ENCODE measurements at places on chromosomes 7 and 10.

- no peak for DNase-seq
Measured at GRCh38 chr7:81516898-81517297, 252.9 kb downstream of the HGF start.

DNA sequence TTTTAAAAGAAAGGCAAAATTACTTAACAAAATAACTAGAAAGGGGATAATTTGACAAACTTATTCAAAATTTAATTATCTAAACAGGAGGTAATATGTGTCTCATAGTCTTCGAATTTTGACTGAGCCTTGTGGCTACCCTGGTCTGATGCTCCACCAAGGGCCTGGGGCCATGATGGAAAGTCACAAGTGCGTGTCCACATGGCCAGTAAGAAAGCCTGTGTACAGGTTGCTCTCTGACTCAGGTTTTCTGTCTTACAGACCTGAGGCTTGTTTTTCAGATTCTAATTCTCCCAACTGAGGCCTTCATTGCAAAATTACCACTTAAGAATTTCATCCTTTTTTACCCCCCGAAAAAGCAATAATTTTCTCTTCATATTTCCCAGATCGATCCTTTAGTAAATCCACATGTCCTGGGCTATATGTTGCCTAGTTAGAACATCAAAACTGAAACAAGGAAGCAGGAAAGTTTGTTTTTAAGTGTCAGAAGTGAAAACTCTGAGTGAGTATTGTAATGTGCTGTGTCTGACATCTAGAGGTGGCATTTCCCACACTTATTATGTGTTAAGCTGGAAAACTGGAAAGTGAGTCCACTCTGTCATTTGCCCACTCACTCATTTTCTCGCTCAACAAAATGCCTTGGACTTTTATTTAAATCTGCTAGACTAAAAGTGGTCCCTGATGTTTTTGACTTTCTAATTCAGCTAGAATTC lies 10.0 kb downstream of the CYP3A43 start:
- DNase-seq = no peak

DNA sequence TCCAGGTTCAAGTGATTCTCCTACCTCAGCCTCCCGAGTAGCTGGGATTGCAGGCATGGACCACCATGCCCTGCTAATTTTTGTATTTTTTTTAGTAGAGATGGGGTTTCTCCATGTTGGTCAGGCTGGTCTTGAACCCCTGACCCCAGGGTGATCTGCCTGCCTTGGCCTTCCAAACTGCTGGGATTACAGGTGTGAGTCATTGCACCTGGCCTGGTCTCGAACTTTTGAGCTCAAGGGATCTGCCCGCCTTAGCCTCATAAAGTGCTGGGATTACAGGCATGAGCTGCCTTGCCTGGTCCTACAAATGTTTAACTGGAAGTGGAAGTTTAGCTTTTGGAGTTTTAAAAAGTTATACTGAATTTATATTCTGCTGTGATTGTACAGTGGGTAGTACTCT lies 2.8 kb downstream of the MLLT10 start:
- no peak for DNase-seq

DNA sequence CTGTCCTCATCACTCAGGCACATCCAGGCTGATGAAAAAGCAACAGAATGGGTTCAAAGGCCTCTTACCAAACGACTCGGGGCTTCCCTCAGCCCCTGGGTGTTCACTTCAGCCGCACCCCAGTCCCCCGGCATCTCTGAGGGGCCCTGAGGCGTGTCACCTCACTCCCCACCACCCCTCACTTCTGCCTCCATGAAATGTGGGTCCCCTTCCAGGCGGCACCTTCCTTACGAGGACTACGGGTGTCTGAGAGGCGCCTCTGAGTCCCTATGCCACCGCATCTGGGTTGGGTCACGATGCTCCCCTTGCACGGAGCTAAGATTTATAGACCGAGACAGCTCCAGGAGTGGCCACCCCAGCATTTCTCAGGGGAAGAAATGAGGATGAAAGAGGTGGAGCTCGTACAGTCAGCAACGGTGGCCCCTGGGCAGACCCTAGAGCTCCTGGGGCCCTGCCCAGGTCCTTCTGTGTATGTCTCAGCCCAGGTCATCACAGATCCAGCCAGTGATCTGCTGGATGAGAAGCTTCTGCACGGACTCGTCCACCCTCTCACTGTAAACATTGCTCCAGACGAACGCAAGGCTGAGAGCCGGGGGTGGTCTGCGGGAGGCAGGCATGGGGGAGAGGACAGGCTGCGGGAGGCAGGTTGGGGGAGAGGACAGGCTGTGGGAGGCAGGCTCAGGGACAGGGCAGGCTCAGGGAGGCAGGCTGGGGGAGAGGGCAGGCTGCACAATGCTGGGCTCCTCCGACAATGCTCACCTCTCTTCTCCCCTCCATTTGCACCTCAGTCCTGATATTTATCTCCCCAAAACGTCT lies 408.2 kb downstream of the DNAJB6 start:
- DNase-seq = no peak

GRCh38 chr7:28419716-28420115 lies 7.4 kb downstream of the CREB5 start:
- DNase-seq = peak; percentile 78

- no peak for DNase-seq
Measured at GRCh38 chr7:100396421-100396982, 23.2 kb downstream of the PILRA start.

GRCh38 chr7:18228686-18229085 lies 201.0 kb upstream of the PRPS1L1 start:
- no peak for DNase-seq

DNA sequence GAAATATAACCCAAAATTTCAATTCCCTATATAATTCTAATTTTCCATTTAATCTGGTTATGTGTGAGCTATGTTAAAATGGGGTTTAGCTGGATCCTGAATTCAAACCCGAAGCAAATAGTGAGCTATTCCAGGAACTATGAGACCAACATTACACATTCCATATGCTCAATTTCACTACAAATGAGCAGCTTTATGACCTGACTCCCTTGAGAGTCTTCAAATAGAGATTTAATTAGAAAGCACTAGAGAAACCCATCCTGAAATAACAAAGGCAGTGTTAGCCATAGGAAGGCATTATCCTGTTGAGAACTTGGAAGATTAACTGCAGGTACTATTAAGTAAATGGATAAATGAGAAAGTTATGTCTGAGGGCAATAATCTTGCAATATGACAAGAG lies 890.0 kb downstream of the GRM8 start:
- DNase-seq = no peak

DNA sequence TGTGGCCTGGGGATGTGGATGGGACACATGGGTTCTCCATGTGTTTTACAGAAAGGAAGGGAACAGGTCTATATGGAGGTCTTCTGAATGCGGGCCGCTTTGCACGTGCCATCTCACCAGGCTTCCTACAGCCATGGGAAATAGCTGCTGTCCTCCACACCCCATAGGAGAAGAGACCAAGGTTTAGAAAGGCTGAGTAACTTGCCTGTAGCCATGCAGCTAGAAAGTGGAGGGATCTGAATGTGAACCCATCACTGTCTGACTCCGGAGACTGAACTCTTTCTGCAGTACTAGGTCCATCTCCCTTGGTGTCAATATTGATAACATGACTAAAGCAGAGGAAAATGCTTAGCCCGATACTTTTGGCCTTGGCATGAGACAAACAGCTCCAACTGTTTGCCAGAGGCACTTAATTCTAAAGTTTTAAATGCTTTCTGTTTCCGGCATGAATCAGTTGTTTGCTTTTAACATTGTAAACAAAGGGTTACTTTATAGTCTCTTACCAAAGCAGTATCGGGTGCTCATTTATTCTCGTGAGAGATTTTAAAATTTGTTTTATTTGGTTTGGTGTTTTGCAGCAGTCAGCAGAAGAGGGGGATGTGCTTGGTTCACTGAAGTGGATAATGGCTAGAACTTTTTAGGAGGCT lies 64.8 kb upstream of the LOXL4 start:
- no peak for DNase-seq

DNA sequence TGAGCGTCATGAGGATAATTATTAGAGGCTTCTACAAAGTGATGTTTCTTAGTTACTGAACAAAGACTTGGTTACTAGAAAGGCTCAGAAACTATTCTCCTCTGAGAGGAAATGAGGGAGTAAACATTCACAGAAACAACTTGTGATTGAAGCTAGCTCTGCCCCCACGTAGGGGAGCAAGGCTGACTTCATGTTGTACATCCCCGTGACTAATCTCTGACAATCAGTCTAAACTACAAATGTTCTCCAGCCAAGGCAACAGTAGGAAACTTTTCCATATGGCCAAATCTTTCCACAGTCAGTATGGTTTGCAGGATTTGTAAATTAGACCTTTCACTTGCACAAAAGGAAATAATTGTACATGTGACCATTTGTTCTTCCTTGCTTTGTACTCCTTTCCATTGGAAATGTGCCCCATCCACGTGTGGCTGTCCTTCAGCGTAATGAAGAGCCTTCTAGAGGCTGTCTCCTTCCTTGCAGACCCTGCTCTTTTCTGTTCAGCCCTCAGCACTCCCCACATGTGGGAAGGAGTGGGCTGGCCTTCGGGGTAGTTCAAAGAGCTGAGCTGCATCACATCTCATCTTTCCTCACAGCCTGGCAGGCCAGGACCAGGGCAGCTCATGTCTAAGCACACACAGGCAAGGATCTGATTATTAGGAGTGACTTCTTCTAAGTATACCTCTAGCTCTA lies 93.5 kb downstream of the PCGF5 start:
- peak; percentile 67 for DNase-seq

DNA sequence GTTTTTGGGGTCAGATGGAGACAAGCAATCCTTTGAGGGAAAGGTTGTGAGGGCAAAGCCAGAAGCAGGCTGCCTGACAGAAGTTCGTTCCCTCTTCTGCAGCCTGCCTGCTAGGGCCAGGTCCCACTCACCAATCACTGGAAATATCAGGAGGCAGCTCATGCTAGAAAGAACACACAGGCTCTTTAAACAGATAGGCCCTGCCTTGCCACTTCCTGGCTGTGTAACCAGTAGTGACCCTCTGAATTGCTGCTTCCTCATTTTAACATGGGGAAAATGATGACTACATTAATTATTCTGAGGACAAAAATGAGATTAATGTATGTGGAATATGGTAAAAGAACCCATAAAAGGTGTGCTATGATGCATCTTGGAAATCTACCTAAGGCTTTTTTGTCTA lies 50.5 kb upstream of the MRLN start:
- DNase-seq = no peak

DNA sequence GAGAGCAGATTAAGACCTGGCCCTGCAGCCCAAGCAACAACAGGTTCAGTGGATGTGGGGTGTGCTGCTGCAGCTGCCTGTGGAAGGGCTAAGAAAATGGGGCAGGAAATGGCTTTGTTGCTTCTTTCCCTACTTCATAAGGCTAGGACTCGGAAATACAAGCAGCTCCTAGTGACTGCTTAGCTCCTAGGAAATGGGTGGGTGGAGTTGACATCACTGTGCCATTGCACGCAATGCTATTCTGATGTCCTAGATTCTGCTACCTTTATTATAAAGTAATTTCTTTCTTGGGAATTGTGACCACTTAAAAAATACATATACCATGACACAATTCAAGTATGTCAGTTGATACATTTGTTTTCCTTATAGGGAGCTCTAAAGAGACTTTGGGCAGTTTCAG lies 155.8 kb downstream of the FANK1 start:
- DNase-seq = no peak

GRCh38 chr7:8105449-8106095 lies 137.0 kb downstream of the GLCCI1 start:
- DNase-seq = no peak

DNA sequence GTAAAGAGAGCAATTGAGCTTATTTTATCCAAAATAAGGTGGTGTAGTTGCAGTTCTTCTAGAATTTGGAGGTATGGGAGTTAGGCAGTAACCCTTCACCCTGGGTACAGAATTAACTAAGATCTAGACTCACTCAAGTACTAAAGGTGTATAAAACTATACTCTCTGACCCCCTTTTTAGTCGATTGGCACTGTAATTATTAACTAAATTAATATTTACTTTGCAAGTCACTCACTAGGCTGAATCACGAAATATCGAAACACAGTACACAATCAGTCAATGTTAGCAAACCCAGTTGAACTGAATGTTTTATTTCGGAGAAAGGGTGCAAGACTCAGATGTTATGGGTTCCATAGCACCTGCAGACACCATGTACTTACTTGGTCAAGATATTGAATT lies 14.6 kb upstream of the CYP2C19 start:
- DNase-seq = no peak

- DNase-seq = no peak
Measured at GRCh38 chr7:19119870-19120486, 2.5 kb upstream of the TWIST1 start.

- DNase-seq = no peak
Measured at GRCh38 chr10:12533151-12533550, 183.8 kb downstream of the CAMK1D start.

- DNase-seq = no peak
Measured at GRCh38 chr7:43113622-43114457, 1.4 kb downstream of the HECW1 start.

Measured in cardiac muscle cell (in vitro differentiated cells and primary cell).